Stimulated activated CD4-positive, alpha-beta T cell treated with anti-CD3 and anti-CD28 coated beads, Interleukin-15, amount 100 ng/mL, for 24 hours (primary cell): ENCODE measurements at places on chromosomes 2 and 18.

DNA sequence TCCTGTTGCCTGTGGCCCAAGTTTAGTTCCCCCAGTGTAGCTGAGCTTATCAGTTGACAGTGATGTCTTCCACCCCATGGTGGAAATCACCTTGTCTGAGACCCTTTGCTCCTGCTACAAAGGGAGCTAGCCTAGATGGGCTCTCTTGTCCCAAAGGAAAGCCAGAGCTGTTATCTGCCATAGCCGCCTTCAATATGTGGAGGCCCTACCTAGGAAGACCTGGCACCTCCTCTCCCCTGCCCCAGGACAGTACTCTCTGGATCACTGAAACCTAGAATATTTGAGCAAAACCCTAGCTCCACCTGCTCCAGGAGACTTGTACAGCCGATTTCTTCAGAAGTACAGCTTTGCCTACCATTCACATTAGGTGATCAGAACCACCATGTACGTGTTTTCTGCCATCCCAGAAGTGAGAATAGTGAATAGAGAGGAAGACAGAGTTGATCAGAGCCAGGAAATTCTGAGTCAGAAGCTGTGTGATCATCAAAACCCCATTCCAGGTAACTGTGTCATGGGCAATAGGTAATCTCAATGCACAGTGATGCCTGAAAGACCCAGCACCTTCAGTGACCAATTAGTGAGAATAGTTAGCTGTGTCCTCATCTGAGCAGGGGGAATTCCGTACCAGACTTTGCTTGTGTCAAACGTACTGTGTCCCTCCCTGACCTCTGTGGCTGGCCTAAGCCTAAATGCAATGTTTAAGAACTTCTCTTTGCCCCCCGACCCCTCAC lies 138.4 kb upstream of the ALPP start:
- DNase-seq: peak; percentile 33

- no peak for DNase-seq
Measured at GRCh38 chr2:228902176-228902575, 368.9 kb downstream of the PID1 start.

DNA sequence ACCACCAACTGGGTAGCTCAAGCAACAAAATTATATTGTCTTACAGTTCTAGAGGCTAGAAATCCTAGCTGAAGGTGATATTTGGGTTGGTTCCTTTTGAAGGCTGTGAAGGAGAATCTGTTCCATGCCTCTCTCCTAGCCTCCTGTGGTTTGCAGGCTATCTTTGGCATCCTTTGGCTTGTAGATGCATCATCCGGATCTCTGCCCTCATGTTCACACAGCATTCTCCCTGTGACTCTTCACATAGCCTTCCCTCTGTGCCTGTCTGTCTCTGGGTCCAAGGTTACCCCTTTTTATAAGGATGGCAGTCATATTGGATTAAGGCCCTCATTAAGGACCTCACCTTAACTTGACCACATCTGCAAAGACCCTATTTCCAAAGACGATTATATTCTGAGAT lies 78.6 kb upstream of the MAP3K20 start:
- DNase-seq: no peak

DNA sequence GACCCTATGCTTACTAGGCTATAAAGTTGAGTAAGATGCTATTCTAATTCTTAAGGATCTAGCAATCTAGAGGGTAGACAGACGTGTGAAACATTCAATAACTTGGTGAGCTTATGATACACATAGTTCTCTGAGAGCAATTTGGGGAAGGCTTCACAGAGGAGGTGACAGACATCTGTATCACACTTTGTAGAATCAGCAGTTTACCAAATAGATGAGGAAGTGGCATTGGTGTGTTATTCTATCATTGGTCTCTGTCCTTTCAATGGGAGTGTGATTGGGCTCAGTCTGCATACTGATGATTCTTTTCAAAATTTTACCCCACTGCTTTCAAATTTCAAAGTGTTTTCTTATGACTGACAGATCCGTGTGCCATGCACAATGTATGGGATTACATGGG lies 47.0 kb upstream of the TMEM178A start:
- DNase-seq: no peak

DNA sequence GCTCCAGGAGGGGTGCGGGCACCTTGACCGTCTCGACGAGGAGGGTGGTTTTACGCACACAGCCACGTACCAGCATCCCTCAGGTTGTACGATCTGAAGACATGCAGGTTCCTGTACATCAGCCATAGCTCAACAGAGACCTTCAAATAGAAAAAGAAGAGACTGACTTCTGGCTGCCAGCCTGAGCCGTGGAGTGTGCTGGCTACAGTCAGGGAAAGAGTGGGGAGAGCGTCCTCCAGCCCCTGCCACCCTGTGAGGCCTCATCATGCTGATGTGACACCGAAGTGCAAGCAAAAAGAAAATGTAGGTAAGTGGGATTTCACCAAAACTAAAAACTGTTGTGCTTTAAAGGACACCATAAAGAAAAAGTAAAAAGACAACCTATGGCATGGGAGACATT lies 47.0 kb downstream of the ADI1 start:
- no peak for DNase-seq

GRCh38 chr2:33666879-33667278 lies 67.8 kb upstream of the FAM98A start:
- DNase-seq: no peak

GRCh38 chr2:128311216-128311754 lies 7.4 kb downstream of the HS6ST1 start:
- peak; percentile 0 for DNase-seq

- no peak for DNase-seq
Measured at GRCh38 chr18:43686709-43687108, 409.4 kb upstream of the SYT4 start.
